ENCODE measurements at places on chromosomes 1 and 21. TPM values are rescaled to one million over a fixed set of nuclear protein-coding genes. Genes with fewer than 3 reads are reported as not detected.

Gene SIPA1L2
- 38.3 TPM for total RNA-seq

Gene CSMD2
- 0.67 TPM for total RNA-seq

Gene SLC16A1
- 8.6 TPM for total RNA-seq

Gene CBR1
- 71.2 TPM for total RNA-seq

DNA sequence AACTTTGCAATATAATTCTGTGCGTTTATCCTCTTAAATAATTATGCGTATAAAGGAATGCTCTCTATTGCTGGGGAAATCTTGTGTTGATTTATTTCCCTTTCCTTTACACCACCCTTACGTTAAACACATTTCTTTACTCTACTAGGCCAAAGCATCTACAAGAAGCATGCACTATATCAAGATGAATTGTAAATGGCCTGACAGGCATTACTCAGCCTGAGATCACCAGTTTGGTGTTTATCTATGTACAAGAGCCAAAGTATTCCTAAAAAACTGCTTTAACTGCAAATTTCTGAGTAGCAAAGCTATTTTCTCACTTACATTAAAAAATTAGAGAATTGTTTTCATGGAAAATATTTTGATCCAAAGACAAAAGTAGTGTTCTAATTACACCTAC lies 114.8 kb downstream of the TYW3 start:
- no peak for DNase-seq

DNA sequence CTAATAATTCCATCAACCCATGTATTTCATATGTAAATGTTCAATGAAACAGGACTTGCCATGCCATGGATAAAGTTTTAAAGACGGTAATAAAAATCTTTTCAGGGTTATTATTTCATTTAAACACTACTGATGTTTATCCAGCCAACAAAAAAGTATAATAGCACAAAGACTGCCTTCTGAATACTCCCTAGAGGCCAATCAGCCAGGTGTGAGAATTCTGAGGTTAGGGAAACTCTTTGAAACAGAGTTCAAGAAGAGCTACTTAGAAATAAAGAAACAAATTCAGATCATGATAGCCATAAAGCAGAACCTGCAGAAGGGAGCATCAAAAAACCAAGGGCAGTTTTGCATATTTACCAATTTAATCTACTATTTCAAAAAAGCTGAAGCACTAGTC lies 48.7 kb downstream of the AKT3 start:
- DNase-seq: no peak

DNA sequence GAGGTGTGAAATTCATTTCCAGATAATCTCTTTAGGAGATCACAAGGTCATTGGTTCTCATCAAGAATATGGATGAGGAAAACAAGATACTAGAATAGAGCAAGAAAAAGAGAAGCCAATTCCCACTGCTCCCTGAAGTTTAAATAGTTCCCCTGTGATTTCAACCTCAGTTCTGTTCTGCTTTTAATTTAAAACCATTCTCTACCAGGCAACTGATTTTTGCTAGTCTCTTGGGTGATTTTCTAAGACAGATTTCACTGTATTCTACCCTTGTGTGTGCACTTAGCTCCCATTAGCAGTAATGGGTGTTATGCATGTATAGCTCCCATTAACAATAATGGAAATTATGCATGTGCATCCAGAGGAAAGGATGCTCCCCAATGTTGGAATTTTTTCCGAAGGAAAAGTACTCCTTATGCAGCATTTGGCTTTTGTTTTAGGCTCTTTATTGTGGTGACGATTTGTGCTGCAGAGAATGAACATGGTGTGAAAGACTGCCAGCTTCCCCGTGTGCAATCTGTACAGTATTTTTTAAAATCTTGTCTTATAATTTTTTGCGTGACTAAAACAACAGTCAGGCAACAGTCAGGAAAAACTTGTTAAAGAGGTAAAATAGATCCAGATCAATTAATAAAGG lies 144.0 kb upstream of the ZRANB2 start:
- DNase-seq: no peak

GRCh38 chr1:5601516-5601915 lies 390.7 kb downstream of the NPHP4 start:
- no peak for DNase-seq

DNA sequence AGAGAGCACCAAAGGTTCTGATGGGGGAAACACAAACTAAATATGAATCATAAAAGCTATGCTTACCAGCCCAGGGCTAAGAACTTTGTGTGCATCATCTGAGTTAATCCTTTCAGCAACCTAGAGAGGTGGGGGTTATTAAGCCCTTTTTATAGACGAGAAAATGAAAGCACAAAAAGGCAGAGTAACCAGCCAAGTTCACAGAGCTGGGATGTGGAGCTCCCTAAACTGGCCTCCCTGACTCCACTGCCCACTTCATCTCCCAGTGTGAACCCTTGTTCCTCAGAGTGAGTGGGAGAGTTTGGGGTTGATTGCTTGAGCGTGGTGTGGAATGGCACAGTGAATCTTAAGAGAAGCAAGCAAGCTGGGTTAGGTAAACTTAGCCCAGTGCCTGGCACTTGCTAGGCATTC lies 10.8 kb upstream of the BCAR3 start:
- DNase-seq: peak; percentile 26

GRCh38 chr1:22323141-22323845 lies 128.4 kb upstream of the ZBTB40 start:
- DNase-seq: peak; percentile 26

DNA sequence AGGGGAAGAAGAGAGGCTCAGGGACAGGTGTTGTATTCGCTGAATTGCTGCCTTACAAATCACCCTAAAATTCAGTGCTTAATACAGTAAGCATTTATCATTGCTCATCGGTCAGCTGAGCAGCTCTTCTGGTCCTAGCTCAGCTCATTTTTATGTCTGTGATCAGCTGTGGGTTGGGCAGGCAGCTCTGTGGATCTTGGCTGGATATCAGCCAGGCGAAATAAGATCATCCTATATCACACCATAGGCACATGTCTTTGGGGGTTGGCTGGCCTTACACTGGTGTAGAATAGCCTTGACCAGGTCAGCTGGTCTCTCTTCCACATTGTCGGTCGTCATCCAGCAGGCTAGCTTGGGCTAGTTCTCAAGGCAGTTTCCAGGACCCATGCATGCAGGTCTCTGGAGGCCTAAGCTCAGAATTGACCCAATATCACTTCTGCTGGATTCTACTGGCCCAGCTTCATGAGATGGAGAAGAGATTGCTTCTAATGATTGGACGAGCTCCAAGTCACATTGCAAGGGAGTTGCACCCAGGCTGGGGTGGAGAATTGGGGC lies 448.6 kb downstream of the KIF26B start:
- DNase-seq: no peak

DNA sequence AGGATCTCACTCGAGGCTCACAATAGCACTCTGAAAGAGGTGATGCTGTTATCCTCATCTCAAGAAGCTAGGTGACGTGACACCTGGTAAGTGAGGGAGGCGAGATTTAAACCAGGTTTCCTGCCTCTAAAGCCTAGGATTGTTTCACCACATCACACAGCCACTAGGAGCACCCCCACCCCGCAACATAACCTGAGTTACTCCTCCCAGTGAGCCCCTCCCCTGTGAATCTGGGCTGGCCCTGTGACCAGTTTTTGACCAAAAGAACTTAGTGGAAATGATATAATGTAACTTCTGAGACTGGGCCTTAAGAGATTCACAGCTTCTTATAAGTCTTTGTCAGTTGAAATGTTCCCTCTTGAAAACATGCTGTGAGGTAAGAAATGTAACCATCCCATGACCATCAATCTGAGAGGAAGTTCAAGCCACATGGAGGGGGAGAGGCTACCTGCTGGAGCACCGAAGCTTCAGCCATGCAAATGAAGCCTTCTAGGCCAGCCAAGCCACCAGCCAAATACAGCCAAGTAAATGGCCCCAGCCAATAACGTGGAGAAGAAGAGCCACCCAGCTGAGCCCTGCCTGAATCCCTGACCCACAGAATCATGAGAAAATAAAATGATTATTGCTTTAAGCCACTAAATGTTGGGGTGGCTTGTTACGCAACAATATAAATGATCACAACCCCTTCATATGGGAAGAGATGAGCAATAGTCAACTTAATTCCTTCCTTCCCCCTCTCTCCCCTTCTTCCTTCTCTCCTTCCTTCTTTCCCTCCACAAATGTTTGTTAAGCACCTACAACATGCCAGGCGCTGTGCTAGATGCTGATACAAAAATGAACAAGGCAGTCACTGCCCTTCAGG lies 61.0 kb upstream of the FAM20B start:
- no peak for DNase-seq

GRCh38 chr1:237901299-237901934 lies 10.7 kb upstream of the ZP4 start:
- DNase-seq: no peak

Measured in upper lobe of right lung (tissue), 1 donor.